NCI-H510A treated with DMSO at 0.1 percent for 48 hours (cell line): ENCODE measurements at places on chromosomes 5 and 9.
A peak's percentile ranks its signal among the peaks of the same experiment; 100 is the strongest.

- no peak for DNase-seq
Measured at GRCh38 chr5:82537687-82538306, 259.6 kb upstream of the RPS23 start.

DNA sequence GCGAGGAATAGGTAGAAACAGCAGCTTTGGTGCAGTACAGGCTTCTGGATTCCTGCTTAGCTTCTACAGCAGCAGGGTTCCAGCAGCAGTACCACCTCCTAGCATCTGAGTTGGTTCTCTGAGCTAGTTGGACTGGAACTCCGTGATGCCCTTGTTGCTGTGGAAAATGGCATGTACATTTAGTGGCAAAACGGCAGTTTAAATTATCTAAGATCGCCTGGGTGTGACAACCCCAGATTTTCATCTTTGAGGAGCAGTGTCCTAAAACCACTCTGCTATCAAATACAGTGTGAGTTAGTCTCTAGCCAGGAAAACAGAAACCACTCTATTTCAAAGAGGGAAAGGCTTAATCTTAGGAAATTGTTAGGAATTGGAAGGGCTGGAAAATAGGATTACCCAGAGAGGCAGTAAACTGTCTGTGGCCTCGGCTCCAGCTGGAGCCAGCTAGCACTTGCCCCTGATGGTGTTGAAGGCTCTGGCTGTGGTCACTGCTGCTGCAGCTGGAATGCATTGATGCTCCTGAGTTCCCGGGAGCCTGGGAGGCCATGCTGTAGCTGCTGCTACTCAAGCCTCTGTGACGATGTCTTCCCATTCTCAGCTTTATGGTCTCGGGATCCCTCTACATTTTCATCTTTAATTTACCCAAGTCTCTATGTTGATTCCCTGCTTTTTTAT is 29.4 kb downstream of the RAD23B start:
- no peak for DNase-seq

GRCh38 chr5:161549106-161549505 is 2.6 kb upstream of the GABRB2 start:
- DNase-seq = no peak

GRCh38 chr9:33919276-33919897 is 102.4 kb downstream of the UBE2R2 start:
- DNase-seq = no peak

DNA sequence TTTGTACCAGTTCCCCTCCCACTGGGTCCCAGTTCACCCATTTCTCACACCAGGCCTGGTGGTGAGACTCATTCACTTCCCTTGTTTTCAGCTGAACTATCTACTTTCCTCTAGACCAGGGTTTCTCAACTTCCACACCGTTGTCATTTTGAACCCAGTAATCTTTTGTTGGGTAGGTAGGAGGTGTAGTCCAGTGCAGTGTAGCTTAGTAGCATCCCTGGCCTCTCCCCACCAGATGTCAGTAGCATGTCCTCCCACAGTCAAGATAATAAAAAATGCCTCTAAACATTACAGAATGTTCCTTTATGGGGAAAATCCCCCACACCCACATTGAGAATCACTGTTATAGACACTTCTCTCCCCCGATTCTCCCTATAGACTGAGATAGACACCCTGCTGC is 299.1 kb downstream of the EPB41L4A start:
- DNase-seq = no peak

DNA sequence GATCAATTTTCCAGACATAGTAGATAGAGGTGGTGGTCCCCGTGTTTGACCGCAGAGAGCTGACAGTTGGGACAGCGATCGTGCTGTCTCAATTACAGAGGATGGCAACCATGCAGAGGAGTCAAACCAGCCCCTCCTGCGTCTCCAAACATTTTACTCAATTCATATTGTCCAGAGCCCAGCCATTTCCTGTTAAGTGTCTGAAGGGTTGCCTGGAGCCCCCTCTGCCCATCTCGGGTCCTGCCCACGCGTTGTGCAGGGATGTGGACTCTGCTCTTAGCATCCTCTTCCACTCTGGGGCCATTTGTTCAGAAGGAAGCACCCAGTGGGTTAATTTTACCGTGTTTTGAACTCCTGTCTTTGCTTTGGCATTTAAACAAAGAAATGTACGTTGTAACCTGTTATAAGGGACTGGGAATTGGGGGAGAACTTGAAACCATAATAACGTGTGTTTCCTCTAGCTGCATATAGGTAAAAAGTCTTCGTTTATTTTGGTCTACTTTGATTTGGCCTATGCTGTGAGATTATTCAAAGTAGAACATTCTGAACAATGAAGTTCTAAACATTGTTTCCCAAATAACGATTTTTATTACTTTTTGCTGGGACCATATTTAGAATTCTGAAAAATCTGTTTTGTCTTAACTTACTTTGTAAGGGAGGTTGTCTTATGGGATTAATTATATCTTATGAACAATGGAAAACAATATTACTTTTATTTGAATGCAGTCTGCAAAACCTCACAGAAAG is 876 bp downstream of the EGFLAM start:
- DNase-seq = no peak

GRCh38 chr9:70639853-70640814 is 225.7 kb upstream of the KLF9 start:
- DNase-seq = peak; percentile 63

DNA sequence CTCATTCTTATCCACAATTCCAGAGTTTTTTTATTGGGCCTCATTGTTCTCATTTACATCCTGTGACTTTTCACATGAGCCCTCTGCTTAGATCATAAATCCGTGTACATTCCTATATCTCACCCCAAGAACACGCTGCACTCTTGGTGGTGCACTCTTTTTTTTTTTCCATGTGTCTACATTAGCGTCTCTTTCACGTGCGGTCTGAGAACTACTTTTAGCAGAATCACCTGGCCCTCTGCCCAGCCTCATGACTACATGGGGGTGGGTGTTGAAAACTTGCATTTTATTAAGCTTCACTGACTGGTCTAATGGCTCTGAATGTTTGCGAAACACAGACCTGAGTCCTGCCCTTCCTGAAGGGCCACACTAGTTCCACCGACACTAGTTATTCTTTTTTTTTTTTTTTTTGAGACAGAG is 18.6 kb downstream of the C9orf57 start:
- no peak for DNase-seq

GRCh38 chr5:142627383-142628217 is 58.3 kb downstream of the FGF1 start:
- no peak for DNase-seq

DNA sequence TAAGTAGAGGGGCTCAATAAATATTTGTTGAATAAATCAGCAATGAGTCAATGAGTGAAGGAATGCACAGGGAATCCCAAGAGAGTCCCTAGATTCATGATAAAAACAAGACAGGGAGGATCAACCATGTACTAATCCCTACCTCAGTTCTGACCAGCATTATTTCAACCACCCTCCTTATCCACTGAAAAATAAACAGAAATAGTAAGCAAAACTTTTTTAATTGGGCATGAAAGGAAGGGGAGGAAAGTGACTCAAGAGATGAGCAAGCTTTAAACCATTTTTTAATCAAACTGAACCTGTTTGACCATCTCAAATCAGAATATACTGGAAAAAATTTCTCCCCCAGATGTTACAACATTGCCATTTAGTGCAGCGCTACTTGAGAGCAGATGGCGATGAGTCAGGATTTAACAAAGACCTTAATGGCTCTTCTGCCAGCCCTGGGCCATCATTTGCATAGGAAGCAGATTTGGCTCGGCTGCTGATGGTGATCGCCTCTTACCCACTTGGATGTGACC is 194.8 kb upstream of the SLC30A5 start:
- peak; percentile 24 for DNase-seq

GRCh38 chr5:8908055-8908683 is 637.7 kb downstream of the SEMA5A start:
- DNase-seq = no peak

- no peak for DNase-seq
Measured at GRCh38 chr9:118023644-118024043, 319.4 kb downstream of the TLR4 start.

- DNase-seq = no peak
Measured at GRCh38 chr5:156327296-156327695, 332 bp downstream of the SGCD start.

DNA sequence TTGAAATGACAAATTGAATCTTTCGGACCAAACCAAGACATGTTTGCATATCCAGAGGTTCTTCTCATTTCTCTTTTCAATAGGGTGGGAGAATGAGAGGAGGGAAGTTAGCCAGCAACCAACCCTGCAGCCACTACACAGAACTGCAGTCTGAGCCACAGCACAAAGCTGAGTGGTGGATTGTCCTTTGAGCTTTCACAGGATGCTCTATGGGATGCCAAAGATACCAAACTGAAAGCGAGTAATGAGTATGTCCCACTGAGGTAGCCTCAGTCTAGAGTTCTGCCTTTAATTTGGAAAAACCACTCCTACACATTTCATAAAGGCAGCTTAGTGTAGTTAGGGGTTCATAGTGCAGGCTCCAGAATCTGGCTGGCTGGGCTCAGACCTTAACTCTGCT is 114.9 kb downstream of the MARCHF3 start:
- DNase-seq = no peak

GRCh38 chr5:39775797-39776365 is 351.1 kb upstream of the DAB2 start:
- DNase-seq = no peak

GRCh38 chr9:104094534-104095015 is 466 bp downstream of the SMC2 start:
- peak; percentile 83 for DNase-seq

GRCh38 chr9:109289931-109290330 is 30.9 kb downstream of the EPB41L4B start:
- peak; percentile 51 for DNase-seq

DNA sequence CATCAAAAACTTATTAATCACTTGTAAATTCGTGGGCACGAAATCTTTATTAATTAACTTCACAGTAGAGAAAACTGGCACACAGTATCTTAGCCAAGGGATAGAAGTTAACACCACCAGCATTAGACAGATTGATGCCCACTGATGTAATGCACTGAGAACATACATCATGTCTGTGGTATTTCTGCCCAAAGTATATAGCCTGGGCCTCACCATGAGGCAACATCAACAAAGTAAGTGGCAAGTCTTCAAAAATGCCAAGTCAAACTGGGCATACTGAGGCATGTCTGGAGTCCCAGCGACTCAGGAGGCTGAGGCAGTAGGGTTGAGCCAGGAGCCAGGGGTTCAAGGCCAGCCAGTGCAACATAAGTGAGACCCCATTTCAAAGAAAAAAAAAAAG is 79.5 kb downstream of the GLIS3 start:
- DNase-seq = no peak

- DNase-seq = no peak
Measured at GRCh38 chr5:158285698-158286097, 426.8 kb upstream of the CLINT1 start.

- no peak for DNase-seq
Measured at GRCh38 chr9:117464941-117465616, 50.2 kb upstream of the ASTN2 start.

- DNase-seq = no peak
Measured at GRCh38 chr5:58201922-58202648, 257.8 kb downstream of the PLK2 start.

GRCh38 chr9:136481558-136481957 is 1.3 kb downstream of the SEC16A start:
- no peak for DNase-seq

DNA sequence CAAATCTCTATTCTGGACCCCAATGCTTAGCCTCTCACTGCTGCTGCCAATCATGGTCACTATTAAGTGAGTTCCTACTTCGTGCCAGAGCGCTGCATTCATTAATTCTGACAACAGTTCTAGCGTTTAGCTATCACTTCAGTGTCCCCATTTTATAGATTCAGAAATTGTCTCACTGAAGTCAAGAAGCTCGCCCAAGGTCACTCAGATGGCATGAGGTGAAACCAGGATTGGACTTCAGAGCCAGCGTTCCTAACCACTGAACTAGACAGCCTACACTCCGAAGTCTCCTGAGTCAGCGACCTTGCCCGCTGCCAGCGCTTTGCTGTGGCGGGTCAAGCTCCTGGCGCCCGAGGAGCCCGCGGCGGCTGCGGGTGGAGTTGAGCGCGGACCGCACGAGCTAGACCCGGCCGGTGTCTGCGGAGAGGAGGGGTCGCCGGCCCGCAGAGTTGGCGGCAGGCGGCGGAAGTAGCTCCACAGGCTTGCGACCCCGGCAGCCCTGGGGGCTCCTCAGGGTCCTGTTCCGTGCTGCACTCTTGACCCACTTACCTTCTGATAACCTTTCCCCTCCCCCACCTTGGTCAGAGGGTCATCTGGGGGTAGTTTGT is 2.1 kb upstream of the GABRB2 start:
- DNase-seq = no peak

- DNase-seq = no peak
Measured at GRCh38 chr5:75639535-75640311, 28.5 kb downstream of the ANKDD1B start.

GRCh38 chr9:114558027-114558675 is 29.4 kb upstream of the ATP6V1G1 start:
- DNase-seq = no peak

DNA sequence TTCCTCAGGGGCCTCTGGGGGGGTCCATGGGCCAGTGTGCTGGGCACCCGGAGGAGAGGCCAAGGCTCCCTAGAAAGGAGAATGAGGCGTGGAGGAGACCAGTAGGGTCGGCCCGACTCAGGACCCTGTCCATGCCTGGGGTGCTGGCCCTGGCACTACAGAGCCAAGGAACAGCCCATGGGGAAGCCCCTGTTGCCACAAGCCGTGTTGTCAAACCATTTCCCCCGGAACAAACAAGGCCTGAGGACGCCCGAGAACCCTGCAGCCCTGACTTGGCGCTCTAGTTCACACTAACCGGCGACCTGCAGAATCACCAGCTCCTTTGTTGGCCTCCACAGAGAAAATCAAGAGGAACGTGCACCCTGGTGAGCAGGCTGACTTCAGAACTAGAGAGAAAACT is 41.6 kb upstream of the SLC12A7 start:
- DNase-seq = no peak

DNA sequence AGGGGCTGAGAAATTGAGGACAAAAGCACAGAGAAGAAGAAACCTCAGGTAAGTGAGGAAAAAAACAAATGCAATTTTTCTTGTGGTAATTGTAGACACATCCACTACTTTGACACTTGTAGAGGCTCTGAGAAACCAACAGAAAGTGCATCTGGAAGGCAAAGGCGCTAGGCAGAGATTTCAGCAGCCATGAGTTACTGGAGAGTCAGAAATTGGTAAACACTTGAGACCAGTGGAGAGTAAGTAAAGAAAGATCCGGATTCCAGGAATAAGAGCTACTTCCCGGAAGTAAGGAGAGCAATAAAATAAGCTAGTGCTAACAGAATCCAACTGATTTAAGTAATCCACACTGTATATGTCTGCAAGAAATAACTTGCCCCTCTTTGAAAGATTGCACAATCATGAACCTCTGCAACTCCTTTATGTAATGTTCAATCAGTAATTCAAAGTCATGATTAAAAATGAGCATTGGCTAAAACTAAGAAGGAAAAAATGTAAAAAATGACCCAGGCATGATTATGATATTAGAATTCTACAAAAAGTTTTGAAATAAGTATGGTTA is 382.1 kb downstream of the CDH18 start:
- DNase-seq = peak; percentile 40
